ENCODE measurements at places on chromosomes 6 and 20.

DNA sequence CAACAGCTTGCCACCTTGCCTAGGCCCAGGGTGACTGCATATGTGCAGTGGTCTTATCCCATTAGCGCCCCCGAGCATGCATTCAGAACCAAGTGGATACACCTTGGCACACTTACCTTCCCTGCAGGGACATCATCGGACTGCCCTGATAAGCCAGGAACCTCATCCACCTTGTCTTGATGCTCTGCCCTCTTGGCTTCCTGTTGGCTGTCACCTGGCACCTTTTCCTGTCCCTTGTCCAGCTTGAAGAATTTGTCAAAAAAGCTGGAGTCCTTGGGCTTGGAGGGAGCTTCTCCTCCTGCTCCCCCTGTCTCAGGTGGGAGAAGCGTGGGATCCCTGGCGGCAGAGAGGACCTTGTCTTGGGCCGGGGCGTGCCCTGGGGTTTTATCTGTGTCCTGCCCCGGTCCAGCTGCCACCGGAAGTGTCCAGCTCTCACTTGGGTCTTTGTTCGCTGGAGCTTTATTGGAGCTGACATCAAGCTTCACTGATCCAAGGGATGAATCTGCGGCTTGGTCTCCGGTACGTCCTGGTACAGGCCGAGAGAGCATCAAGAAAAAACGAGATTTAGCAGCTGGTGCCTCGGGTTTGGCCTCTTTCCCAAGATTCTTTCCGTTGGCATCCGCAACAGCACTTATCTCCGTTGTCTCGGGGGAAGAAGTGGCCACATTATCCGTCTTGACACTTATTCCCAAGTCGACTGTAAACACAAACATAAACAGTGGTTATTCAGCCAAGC lies 42.0 kb downstream of the BCAS1 start:
- DNase-seq = no peak

GRCh38 chr6:158068893-158069799 lies 87.5 kb downstream of the SYNJ2 start:
- DNase-seq = peak; percentile 82

GRCh38 chr20:9021699-9022098 lies 47.2 kb upstream of the PLCB4 start:
- DNase-seq = no peak

DNA sequence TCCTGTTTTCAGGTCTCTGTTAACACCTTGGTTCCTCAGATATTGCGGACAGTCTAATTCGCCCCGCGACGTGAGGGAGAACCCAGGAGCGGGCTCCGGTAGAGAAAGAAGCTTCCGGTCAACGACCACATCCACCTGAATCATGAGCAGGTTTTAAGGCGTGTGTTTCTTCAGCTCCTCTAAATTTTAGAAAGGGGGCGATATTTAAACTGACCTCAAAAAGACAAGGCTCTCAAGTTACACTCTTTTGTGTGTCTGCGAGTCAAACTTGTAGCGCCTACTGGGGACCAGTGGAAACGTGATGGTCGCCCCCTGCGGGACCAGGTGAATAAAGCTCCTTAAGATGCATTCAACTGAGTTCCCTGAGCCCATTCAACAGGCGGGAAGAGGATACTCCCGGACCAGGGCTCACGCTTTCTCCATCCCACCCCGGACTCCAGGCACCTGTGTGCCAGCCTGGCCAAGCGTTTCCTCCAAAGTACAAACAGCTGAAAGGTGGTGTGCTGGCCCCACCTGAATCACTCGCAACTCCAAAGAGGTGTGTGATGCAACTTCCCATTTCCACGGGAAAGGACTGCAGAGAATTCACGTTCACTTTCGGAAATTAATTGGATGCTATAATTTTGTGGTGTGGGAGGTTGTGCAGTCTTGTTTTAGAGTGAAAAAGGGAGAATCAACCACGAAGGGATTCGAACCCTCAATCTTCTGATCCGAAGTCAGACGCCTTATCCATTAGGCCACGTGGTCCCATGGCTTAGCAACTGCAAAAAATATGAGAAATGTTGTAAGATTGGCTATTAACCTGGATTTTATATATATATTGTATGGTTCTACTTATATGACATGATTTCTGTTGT lies 17.0 kb downstream of the GPX5 start:
- no peak for DNase-seq

DNA sequence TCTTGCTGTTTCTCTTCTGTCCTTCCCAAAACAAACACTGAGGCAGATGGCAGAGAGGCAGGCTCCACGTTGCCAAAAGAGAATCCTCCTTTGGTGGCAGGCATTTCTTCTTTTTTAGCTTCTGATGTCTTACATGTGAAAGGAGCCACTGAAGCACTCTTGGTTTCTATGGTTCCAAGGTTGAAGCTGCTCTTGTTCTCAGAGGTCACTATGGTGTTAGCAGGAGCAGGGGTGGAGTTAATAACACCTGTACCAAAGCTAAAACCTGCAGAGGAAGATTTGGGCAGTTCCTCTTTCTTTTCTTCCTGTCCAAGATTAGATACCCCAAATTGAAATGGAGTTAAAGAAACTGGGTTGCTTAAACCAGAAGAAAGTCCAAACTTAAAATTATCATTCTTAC lies 28.8 kb downstream of the FAM8A1 start:
- no peak for DNase-seq

GRCh38 chr6:12401200-12401599 lies 111.0 kb downstream of the EDN1 start:
- DNase-seq = no peak

GRCh38 chr6:72132427-72132826 lies 246.1 kb downstream of the RIMS1 start:
- no peak for DNase-seq

DNA sequence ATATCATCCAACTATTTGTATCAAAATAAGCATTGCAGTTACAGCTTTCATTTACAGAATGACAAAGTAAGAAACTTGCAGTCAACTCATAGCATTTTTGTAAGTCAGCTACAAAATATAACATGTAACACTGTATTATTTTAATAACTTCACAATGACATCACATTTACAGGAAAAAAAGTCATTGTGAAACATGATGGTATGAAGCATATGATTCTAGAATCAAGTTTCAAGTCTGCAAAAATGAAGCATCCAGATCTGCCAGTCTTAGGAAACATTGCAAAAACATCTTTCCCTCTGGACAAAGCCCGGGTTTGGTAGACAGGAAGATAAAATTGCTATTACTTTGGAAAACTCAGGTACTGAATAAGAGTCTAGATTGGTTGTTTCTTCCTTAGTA lies 263.9 kb upstream of the NT5E start:
- DNase-seq = no peak

DNA sequence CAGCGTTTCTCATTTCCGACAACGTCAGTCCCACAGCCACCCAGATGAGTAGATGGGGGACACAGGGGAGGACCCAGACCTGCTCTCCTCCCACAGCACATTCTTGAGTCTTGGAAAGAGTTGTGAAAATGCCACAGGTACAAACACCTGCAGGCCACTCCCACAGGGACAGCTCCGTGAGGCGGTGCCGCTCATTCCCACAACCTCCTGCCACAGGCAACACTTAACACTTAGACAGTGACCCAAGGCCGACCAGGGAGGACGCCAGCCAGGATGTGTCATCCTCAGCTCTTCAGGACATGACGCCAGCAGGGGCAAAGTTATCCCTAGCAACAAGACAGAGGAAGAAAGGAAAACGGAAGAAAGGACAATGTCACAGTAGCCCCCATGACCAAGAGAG lies 22.9 kb upstream of the HLA-B start:
- DNase-seq = no peak

DNA sequence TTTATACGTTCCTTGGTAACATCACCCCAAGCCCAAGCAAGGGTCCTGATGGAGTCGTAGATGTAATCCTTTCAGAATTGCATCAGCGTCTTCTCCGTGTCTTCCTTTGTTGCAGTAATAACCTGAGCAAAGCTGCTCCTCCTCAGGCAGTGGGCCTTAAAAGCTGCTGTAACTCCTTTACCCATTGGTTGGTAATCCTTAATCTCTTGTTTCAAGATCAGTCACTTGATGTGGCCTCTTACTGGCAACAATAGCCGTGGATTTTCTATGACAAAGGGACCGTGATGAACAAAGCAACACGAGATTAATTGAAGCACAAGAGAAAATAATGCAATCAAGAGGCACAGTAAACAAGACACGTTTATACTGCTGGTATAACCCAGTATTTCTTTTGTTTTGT lies 44.6 kb downstream of the ALDH5A1 start:
- no peak for DNase-seq

DNA sequence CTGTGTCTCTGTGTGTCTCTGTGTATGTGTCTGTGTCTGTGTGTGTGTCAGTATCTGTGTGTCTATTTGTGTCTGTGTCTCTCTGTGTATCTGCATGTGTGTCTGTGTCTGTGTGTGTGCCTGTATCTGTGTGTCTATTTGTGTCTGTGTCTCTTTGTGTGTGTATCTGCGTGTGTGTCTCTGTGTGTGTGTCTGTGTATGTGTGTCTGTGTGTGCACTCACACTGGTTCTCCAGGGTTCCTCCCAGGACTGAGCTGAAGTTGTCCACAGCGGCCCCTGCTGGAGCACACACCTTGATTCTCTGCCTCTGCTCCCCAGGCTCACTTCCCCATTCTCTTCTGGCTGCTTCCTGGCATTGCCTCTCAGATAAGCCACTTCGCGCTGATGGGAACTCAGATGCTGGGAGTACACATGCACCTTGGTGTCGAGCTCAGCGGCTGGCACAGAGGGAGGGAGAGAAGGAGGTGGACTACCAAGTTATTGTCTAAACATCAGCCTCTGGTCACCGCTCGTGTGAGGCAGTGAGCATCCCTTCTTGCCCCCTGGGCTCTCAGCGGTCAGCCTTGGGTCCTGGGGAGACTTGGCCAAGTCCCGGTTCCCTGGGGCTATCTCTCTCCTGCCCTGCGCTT lies 104.9 kb upstream of the NXT1 start:
- DNase-seq = peak; percentile 82

DNA sequence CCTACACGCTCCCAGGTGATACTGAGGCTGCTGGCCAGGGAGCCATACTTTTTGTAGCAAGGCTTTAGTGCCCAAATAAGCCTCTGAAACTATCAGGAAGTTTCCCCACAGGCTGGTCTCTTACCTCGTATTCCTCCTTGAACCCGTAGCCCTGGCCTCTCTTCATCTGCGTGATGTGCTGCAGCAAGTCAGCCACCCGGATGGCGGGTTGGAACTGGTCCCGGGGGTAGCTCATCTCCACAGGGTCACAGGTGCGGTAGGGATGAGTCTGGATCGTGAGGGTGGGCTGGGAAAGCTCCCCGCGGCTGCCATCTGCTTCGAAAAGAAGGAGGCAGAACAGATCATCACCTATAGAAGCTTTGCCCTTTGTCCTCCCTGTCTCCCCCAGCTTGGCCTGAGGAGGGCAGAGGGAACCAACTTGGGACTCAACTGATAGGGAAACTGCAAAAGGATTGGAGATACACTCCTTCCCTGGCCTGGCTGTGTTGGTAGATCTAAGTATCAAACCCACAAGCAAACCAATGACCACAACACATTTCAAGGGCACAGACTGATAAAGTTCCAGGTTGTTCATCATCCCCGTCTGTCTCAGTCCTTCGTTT lies 543.2 kb upstream of the CHD6 start:
- DNase-seq = no peak

DNA sequence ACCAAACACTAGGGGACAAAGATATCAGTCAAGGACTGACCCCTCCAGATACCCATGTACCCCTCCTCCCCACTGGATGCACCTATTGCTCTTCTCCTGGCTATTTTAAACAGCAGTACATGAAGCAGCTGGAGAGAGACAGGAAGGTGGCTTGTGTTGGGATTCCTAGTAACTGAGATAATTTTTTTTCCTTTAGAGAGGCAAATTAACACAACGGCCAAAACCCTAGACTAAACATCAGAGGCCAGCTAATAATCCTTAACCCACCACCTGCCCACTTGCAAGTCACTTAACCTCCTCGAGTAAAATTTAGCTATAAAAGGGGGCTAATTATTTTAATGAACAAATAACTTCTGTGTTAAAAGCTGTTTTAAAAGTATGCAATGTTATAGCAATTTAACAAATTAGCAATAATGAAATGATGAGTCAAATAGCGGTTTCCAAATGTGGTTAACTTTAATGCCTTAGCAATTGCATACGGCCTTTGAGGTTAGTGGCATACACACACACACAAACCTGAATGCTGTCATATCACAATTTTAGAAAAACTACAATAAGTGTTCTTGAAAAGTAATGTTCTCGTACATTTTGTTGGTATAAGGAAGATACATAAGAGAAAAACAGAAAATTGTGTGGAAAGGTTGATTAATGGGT lies 151.7 kb downstream of the FRK start:
- DNase-seq = no peak

- no peak for DNase-seq
Measured at GRCh38 chr6:105595829-105596228, 192.9 kb upstream of the PREP start.

DNA sequence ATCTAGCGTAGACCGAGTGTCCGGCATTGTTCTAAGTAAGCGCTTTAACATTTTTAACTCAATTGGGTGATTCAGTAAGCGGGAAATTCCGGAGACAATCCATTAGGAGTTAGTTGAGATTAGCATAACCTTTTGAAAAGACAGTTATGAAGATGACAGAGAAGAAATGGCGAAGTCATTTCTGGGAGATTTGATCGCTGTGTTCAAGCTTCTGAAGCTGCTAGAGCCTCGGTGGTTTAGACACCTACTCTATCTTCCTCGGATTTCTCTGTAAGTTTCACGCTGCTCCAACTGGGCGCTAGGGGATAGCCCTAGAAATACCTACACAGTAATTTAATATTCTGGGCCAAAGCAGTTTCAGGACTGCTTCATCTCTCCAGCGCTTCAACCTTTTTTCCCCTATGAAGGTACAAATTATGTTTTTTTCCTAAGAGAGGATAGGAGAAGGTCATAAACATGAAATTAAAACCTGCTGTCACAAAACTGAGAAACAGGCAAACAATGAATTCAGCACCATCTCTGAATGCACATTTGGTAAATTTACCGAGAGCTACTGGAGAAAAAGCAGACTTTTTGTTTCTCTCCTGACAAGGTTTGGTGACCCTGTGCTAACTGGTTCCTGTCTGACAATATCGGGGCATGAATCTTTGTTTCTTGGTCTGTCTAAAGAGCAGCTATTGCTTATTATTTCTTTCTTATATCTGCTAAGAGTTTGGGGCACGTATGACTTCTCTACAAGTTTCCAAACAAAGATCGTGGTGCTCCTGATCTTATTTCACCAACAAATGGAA lies 22.4 kb downstream of the ZNF311 start:
- DNase-seq = no peak

GRCh38 chr6:51024126-51024525 lies 205.5 kb downstream of the TFAP2B start:
- DNase-seq = no peak

- no peak for DNase-seq
Measured at GRCh38 chr6:156455847-156456246, 321.3 kb upstream of the ARID1B start.

GRCh38 chr6:170294813-170295509 lies 4.1 kb upstream of the DLL1 start:
- no peak for DNase-seq

GRCh38 chr6:5510331-5511133 lies 249.2 kb downstream of the FARS2 start:
- DNase-seq = no peak

GRCh38 chr6:81265106-81265505 lies 487.4 kb downstream of the TENT5A start:
- DNase-seq = peak; percentile 80

DNA sequence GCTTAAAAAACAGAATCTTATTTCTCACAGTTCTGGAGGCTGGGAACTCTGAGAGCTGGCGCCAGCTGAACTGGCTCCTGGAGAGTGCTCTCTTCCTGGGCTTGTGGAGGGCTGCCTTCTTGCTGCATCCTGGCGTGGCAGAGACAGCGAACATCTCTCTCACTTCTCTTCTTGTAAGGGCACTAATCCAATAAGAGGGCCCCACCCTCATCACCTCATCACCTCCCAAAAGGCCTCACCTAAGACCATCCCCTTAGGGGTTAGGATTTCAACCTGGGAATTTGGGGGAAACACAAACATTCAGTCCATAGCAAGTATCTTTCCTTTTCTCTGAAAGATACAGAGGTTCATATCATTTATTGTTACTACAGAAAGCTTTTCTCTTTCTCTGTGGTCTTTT lies 23.9 kb downstream of the PNLDC1 start:
- DNase-seq = no peak

Measured in aorta (tissue), 5 donors.